ENCODE measurements at places on chromosomes 3 and 15.

DNA sequence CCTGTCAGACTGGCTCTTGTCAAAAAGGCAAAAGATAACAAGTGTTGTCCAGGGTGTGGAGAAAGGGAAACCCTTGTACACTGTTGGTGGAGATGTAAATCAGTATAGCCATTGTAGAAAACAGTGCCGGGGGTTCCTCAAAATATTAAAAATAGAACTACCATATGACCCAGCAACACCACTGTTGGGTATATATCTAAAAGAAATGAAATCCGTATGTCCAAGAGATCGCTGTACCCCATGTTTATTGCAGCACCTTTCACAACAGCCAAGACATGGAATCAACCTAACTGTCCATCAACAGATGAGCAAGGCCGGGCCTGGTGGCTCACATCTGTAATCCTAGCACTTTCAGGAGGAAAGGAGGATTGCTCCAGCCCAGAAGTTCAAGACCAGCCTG, 6.2 kb downstream of the CYFIP1 start:
- no peaks in the 10 kb centered on the region for H3K4me1 ChIP-seq
- no peaks in the 10 kb centered on the region for H3K27me3 ChIP-seq
- peaks cover 7% of the 10 kb centered on the region for H3K36me3 ChIP-seq
- DNase-seq, result no peak

DNA sequence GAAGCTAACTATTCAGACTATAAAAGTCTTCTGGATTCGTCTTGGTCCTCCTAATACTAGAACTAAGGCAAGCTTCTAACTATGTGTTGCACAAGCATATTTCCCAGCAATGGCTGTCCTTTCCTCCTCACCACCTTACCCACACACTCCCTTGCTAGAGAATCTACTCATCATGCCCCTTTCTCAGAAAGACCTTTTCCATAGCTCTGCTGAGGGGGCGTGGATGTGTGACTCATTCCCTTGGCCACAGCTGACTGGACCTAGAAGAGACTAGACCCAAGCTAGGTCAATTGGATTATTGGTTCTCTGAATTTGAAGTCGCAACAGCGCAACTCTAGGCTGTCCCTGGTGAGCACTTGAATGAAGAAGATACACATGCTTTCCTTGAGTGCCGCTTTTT, 47.1 kb downstream of the ERC2 start:
- no peak overlapping the region for H3K27ac ChIP-seq
- no peak for DNase-seq
- no peak overlapping the region for H3K4me3 ChIP-seq
- H3K4me1 ChIP-seq, result no peaks in the 10 kb centered on the region
- H3K36me3 ChIP-seq, result no peaks in the 10 kb centered on the region

GRCh38 chr15:99978426-99978825, 245.2 kb upstream of the LYSMD4 start:
- H3K4me3 ChIP-seq, result no peak overlapping the region
- no peaks in the 10 kb centered on the region for H3K36me3 ChIP-seq
- no peaks in the 10 kb centered on the region for H3K27me3 ChIP-seq
- peaks cover 4% of the 10 kb centered on the region for H3K4me1 ChIP-seq
- DNase-seq, result no peak

DNA sequence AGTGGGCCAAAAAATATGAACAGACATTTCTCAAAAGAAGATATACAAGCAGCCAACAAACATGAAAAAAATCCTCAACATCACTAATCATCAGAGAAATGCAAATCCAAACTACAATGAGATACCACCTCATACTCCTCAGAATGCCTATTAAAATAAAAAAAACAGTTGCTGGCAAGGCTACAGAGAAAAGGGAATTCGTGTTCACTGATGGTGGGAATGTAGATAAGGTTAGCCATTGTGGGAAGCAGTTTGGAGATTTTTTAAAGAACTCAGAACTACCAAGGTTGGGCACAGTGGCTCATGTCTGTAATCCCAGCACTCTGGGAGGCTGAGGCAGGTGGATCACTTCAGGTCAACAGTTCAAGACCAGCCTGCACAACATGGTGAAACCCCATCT, 27.8 kb upstream of the C15orf40 start:
- peaks cover 45% of the 10 kb centered on the region for H3K36me3 ChIP-seq
- H3K27ac ChIP-seq, result no peak overlapping the region
- DNase-seq, result no peak
- no peaks in the 10 kb centered on the region for H3K4me1 ChIP-seq

GRCh38 chr15:37764733-37765191, 169.7 kb upstream of the TMCO5A start:
- peak overlapping the region; percentile 74 for H3K27ac ChIP-seq
- peak; percentile 90 for DNase-seq
- H3K4me1 ChIP-seq, result peaks cover 21% of the 10 kb centered on the region
- H3K36me3 ChIP-seq, result no peaks in the 10 kb centered on the region

- H3K4me1 ChIP-seq, result peaks cover 3% of the 10 kb centered on the region
- no peak for DNase-seq
- H3K4me3 ChIP-seq, result no peak overlapping the region
Measured at GRCh38 chr3:65412588-65412987, 626.1 kb downstream of the MAGI1 start.

DNA sequence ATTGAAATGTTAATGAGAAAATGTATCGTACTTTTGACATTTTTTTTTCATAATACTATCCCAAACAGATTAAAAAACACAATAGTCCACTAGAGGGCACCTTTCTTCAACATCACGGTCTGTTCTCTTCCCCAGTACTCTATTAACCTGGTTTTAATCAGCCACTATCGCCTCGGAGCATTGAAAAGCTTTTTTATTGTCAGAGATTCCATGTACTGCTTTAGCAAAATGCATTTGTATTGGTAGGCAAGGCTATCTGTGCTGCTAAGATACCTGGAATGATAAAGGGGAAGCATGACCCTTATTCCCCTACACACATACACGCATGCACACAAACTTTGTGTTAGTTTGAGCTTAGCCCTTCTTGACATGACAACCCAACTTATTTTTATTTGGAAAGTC, 160.1 kb upstream of the IL12A start:
- peaks cover 23% of the 10 kb centered on the region for H3K4me1 ChIP-seq
- DNase-seq, result peak; percentile 78
- H3K36me3 ChIP-seq, result no peaks in the 10 kb centered on the region
- H3K27ac ChIP-seq, result peak overlapping the region; percentile 51
- H3K4me3 ChIP-seq, result no peak overlapping the region

DNA sequence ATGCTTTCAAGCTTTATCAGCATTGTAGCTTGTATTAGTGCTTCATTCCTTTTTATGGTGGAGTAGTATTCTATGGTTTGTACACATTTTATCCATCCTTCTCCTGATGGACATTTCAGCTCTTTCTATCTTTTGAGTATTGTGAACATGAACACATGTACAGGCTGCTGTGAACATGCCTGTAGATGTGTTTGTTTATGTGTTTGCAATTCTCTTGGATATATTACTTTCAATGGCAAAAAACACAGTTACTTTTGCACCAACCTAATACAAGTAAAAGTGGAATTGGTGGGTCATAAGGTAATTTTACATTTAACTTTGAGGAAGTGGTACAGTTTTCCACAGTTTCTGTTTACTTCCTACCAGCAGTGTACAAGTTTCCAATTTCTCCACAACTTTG, 180.4 kb downstream of the FNDC3B start:
- H3K27me3 ChIP-seq, result no peaks in the 10 kb centered on the region
- no peak overlapping the region for H3K27ac ChIP-seq
- H3K4me3 ChIP-seq, result no peak overlapping the region
- H3K36me3 ChIP-seq, result no peaks in the 10 kb centered on the region
- peaks cover 20% of the 10 kb centered on the region for H3K4me1 ChIP-seq

DNA sequence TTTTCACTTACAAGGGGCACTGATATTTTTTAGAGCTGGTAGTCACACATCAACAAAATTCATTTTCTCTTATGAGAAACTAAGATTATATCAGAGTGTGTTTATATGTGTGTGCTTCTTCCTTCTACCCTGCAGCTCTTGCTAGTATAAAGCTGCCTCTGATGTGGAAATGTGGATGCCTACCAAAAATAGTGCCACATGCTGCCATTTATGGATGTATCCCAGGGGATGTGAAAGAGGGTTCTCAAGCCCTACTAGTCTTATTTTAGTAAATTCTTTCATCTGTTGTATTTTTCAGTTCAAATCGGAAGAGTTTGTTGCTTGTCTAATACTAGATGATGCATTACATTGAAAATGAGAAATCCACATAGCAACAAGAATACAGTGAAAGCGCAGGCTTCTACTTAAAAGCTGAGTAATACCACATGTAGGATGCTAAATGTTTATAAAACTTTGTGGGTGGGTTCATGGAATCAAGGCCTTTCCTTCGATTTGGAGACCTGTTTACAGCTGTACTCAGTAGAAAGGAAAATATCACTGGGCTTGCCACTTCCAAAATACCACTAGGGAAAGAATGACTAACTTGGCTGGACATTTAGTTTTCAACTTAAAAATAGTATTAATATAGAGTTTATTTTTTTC, 399.2 kb downstream of the EPHA3 start:
- DNase-seq, result no peak
- no peak overlapping the region for H3K4me3 ChIP-seq
- H3K4me1 ChIP-seq, result no peaks in the 10 kb centered on the region
- no peak overlapping the region for H3K27ac ChIP-seq
- no peaks in the 10 kb centered on the region for H3K27me3 ChIP-seq

- H3K4me3 ChIP-seq, result no peak overlapping the region
- no peak for DNase-seq
- no peaks in the 10 kb centered on the region for H3K36me3 ChIP-seq
- H3K27ac ChIP-seq, result no peak overlapping the region
- no peaks in the 10 kb centered on the region for H3K27me3 ChIP-seq
Measured at GRCh38 chr3:158103887-158104327, 2.3 kb downstream of the SHOX2 start.

GRCh38 chr3:169400874-169401273, 262.6 kb downstream of the MECOM start:
- DNase-seq, result no peak
- H3K27me3 ChIP-seq, result peaks cover 60% of the 10 kb centered on the region
- H3K4me1 ChIP-seq, result no peaks in the 10 kb centered on the region
- no peak overlapping the region for H3K27ac ChIP-seq
- H3K36me3 ChIP-seq, result no peaks in the 10 kb centered on the region

DNA sequence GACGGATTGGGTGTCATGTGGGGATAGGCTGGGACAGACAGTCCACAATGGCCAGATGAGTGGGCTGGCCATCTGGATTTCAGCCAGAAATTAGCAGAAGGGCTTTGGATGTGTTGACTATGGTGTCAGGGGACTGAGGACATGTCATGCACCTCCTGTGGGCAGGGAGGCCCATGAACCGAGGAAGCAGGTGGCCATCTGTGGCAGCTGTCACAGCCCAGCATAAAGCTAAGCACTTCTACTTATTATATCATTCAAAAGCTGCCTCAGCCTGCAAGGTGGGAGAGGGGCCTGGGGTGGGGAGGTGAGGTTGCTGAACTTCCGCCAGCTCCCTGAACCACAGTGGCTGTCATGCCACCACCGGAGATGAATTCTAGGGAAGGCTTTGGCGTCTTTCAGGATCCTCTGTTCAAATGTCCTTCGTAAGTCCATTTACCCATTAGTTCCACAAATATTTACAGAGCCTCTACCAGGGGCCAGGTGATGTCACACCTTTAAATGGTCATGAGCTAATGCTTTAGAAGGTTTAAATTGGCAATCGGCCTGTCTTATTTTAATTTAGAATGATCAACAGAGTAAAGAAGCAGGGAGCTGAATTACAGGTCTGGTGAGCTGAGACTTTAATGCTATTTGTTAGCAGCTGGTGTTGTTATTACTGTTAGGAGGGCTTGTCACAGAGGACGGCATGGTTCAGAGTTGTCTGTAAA, 23.6 kb upstream of the CAV3 start:
- DNase-seq, result no peak
- no peak overlapping the region for H3K4me3 ChIP-seq
- no peak overlapping the region for H3K27ac ChIP-seq
- no peaks in the 10 kb centered on the region for H3K36me3 ChIP-seq
- no peaks in the 10 kb centered on the region for H3K27me3 ChIP-seq
- H3K4me1 ChIP-seq, result no peaks in the 10 kb centered on the region

- no peak overlapping the region for H3K4me3 ChIP-seq
- no peak overlapping the region for H3K27ac ChIP-seq
- no peaks in the 10 kb centered on the region for H3K27me3 ChIP-seq
Measured at GRCh38 chr3:174202561-174202960, 656.6 kb upstream of the NAALADL2 start.

DNA sequence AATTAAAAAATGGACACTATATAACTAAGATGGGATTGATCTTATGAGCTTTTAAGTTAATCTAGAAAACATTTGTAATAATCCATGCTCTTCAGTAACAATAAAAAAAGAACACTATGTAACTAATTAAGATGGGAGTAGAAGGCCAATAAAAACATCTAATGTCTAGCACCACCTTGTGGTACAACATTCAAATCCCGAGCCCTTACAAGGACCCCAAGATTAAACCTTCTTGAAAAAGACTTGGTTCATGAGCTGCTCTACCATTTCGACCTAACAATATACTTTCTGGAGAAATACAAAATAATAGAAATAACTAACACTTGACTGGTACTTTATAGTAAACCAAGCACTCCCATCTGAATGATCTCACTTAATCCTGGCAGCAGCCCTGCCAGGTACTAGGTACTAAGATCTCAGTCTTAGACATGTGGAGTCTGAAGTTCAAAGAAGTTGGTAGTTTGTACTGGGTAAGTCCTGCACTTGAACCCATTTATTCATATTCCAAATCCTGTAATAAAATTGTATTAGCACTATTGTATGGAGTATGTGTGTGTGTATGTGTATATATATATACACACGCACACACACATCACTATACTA, 21.8 kb downstream of the METTL6 start:
- no peaks in the 10 kb centered on the region for H3K4me1 ChIP-seq
- no peak overlapping the region for H3K4me3 ChIP-seq
- no peaks in the 10 kb centered on the region for H3K36me3 ChIP-seq
- no peaks in the 10 kb centered on the region for H3K27me3 ChIP-seq
- H3K27ac ChIP-seq, result no peak overlapping the region

DNA sequence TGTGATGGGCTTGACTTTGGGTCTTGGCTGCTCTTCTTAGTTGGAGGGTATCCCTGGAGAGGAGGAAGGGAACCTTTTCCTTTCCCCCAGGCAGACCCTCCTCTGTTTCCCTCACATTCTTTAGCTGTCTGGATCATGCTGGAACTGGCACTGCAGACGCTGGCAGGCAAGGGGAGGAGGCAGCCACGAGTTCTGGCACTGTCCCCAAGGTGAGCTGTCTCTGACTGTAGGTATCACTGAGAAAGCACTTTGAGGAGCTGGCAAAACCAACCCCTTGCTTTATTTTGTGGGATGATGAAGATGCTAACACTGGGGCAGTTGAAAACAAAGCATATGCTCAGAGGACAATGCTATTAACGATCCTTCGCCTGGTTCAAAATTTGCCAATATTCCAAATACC, 175.0 kb downstream of the SOX2 start:
- peaks cover 19% of the 10 kb centered on the region for H3K4me1 ChIP-seq
- no peak overlapping the region for H3K27ac ChIP-seq
- H3K36me3 ChIP-seq, result no peaks in the 10 kb centered on the region

GRCh38 chr15:60582370-60583036, 103.6 kb upstream of the ICE2 start:
- peaks cover 8% of the 10 kb centered on the region for H3K4me1 ChIP-seq
- DNase-seq, result no peak
- H3K27ac ChIP-seq, result no peak overlapping the region
- peaks cover 9% of the 10 kb centered on the region for H3K27me3 ChIP-seq
- no peaks in the 10 kb centered on the region for H3K36me3 ChIP-seq
- H3K4me3 ChIP-seq, result no peak overlapping the region
